Hematopoietic multipotent progenitor cell treated with erythropoietin and hydrocortisone succinate and interleukin-3 and kit ligand, for 6 days (in vitro differentiated cells): ENCODE measurements at places on chromosomes 4 and X.

- DNase-seq: no peak
Measured at GRCh38 chrX:29447867-29448266, 767.5 kb upstream of the MAGEB2 start.

GRCh38 chr4:55920571-55920970 is 28.2 kb upstream of the CEP135 start:
- no peak for DNase-seq

DNA sequence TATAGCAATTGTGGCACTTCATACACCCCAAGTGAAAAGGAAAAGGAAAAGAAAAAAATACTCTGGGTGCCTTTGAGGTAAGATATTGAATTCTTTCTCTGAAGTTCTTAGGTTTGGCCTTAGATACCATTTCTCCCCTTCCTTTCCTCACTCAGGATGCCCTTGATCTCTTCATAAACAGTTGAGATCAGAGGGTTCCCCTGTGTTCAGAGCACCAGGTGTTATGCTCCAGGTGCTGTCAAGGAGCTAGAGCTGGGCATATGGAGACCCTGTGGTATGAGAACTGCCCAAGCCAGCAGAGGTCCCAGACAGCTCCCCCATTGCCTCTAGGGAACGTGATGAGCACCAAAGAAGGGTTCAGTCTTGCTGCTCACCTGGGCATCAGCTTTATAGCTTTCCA is 17.1 kb upstream of the CD40LG start:
- no peak for DNase-seq

DNA sequence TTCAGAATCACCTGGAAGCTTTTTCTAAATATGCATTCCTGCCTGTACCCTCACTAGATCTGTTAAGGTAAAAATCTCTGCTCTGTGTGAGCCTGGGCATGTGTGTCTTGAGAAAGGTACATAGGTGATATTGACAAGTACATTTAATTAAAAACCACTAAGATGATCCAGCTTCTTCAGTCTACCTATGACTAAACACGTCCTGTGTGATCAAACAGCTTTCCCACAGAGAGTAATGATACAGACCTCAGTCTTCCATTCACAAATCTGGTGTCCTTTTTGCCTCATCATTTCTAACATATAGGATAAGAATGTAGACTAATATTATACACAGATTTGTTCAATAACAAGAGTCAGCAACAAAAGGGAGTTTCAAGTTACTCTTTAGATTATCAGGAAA is 42.6 kb downstream of the GALNT7 start:
- no peak for DNase-seq

GRCh38 chrX:27555514-27555913 is 34.6 kb upstream of the DCAF8L2 start:
- DNase-seq: peak; percentile 26

- no peak for DNase-seq
Measured at GRCh38 chr4:21544415-21544814, 404.2 kb downstream of the KCNIP4 start.

DNA sequence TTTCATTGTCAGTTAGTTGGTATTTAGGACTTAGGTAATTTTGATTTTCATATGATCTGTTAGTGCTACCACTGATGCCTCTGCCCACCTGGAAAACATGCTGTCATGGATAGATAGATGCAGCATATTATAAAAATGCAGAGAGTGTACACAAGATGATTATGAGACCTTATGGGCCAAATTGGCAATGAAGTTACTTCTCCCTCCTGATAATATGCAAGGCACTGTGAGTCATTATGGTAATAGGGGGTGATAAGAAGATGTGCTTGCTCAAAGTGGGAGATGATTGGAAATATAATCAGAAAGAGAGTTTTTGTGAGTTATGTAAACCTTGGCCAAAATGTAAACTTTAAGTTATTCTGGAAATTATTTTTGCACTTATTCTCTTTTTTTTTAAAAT is 56.6 kb upstream of the RHOH start:
- peak; percentile 74 for DNase-seq

DNA sequence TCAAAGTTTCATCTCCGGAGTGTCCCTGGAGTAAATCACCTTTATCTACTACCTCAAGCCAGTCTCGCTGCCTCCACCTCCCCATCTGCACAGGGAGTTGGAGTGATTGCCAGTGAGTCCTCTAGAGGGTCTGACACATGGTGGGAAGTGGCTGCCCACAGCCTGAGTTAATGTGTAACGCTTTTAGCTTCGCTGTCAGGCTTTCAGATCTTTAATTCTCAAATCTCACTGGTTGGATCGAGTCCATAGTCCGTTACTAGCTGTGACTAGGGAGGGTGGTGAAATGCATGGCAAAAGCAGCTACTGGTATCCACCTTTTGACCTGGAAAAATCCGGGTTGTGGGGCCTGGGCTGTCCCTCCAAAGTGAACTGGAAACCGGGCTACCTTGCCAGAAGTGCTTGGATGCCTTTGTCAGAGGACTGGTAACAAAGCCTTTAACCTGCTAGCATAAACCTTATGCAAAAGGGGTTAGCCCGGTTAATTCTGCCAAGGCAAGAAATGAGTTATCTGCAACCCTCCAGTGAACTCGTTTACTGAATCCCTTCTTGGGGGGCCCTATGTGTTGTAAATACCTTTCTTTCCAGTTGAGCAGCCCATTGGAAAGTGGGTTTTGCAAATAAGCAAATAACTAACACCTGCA is 5.1 kb upstream of the WDR1 start:
- DNase-seq: no peak

DNA sequence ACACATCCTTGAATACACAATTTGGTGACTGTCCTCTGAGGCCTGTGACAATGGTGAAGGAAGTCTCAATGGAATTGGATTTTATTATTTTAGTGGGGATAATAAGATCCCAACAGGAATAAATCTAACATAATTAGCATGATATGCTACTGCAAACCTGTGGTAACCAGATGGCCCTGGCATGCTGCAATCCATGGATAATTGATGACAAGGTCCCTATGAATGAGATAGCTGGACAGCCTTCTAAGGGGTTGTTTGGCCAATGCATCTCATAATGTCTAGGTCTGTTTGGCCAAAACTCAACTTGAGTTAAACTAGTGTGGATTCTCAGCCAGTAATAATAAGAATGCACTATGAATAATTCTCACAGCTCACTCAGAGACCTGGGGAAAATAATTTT is 145.3 kb upstream of the GALNTL6 start:
- no peak for DNase-seq

- no peak for DNase-seq
Measured at GRCh38 chrX:48942895-48943294, 14.5 kb downstream of the OTUD5 start.

DNA sequence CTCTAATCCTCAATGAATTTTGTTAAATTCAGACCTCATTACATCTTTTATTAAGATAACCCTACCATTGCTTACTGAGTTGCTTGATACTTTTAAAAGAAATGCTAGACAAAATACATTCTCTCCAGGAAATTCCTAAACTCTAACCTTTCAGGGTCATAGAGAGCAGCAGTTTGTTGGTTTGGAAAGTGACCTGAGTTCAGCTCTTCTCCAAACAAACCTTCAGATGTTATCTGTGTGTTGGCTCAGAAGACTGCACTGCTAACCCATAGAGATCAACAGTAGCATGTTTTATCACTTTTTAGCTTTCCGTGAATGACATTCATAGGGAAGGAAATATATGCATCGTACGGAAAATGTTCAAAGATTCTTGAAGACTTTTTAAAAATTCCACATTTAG is 101.8 kb upstream of the VEGFC start:
- DNase-seq: no peak

GRCh38 chr4:150662686-150663085 is 80.7 kb downstream of the MAB21L2 start:
- DNase-seq: no peak

- no peak for DNase-seq
Measured at GRCh38 chr4:2428496-2429213, 9.9 kb downstream of the CFAP99 start.

GRCh38 chrX:53704294-53704693 is 17.8 kb upstream of the HUWE1 start:
- no peak for DNase-seq

DNA sequence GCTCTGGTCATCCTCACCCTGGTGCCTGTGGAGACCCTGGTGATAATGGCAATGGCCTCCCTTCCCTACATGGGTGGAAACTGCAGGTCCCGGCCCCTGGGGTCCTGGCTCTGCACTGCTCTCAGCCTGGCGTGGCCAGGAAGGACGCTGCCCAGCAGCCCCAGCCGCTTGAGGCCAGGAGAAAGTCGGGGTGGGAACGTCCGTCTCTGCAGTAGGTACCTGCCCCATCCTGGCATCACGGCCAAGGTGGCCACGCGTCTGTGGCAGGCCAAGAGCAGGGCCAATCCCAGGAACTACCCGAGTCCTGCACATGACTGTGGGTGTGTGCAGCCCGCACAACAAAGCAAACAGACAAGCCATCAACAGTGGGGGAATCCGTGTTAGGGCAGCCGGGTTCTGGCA is 33.8 kb downstream of the FGFRL1 start:
- no peak for DNase-seq
